ENCODE measurements at places on chromosomes 4 and X.

DNA sequence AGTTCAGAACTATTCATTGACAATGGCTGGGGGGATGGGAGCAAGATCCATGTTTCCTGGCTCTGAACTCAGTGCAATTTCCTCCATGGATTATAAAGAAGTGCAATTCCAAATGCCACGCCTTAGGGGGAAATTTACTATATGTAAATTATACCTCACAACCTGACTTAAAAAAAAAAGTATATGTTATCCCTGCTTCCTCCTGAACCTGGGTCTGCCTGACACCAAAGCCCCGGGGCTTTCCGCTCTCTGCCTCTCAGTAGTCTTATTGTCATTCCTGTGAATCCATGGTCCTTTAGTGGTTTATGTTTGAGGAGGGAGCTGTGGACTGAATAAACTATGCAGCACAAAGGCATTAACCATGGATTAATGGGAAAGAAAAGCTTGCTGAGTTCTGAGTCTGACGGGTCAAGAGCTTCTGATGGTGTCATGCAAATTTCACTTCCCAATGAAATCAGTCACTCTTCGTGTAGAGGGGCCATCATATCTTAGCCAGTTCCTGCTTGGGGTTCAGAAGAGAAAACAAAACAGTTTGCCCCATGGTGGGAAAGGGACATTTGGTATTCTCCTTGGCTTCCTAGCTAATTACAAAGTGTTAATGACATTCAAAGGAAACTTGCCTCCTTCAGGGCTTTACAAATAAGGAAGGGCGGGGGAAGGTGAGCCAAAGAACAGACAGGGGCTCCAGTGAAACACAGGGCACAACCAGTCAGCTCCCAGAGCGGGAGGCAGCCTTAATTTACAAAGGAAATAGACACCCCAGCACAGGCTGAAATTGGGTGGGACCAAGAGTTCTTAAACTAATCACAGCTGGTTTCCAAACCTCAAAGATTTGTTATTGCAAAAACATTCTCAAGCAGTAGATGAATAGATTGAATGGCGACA, 14.3 kb downstream of the FAM9C start:
- DNase-seq = no peak

DNA sequence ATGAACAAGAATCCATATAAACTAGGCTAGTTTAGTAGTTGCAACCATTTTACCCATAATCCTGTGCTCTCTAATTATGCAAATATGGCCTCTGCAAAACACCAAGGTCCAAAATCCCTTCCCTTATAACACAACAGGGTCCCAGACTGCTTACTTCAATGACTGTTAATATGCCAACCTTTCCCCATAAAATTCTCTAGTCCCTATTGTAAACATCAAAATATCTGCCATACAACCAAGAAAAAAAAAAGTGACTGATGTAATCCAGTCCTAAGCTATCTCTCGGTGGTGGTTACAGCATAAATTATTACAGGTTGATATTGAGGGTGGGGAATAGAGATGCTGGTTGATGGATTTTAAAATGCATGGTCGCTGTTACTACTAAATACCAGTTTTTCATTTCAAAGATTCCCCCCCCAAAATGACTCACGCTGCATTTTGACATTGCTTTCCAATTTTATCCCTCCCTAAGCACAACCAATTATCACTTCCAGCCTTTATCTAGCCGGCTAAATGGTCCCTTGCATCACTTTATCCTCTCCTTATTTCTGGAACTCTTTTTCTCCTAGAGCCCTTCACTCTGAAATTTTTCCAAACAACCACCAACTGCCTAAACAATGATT, 44.8 kb downstream of the TSPAN5 start:
- no peak for DNase-seq

- DNase-seq = no peak
Observed at GRCh38 chrX:136397001-136397400, 90.7 kb upstream of the BRS3 start.

DNA sequence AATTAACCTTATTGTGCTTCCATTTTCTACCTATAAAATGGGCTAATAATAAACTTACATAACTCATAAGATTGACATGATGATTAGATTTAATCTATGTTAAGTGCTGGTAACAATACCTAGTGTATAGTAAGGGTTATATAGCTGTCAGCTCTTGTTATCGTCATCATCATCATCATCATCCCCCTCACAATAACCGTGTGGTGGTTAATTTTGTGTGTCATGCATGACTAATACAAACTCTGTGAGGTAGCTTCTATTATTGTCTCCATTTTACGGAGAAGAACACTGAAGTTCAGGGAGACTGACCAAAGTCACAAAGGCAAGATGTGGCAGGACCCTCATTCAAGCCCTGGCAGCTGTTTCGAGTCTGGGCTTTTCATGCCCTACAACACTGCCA, 211.3 kb downstream of the PALLD start:
- no peak for DNase-seq

DNA sequence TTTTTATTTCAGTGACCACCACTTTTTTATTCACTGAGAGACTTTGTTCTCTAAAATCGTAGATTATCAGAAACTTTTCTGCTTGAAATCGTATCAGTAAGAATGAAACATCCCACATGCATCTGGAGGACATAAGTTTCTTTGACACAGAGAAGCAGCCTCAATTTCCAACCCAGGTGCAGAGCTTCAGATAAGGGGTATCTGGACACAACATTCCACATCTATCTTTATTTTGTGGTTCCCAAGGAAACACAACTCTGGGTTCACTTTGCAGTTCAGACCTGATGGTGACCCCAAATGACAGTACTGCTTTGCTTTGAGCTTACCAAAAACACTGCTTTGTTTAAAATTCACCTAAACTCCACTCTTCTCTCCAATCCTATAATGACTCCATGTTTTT, 1.3 kb upstream of the CLCN5 start:
- DNase-seq = no peak

GRCh38 chr4:3465698-3466671, 2.9 kb downstream of the DOK7 start:
- DNase-seq = no peak

DNA sequence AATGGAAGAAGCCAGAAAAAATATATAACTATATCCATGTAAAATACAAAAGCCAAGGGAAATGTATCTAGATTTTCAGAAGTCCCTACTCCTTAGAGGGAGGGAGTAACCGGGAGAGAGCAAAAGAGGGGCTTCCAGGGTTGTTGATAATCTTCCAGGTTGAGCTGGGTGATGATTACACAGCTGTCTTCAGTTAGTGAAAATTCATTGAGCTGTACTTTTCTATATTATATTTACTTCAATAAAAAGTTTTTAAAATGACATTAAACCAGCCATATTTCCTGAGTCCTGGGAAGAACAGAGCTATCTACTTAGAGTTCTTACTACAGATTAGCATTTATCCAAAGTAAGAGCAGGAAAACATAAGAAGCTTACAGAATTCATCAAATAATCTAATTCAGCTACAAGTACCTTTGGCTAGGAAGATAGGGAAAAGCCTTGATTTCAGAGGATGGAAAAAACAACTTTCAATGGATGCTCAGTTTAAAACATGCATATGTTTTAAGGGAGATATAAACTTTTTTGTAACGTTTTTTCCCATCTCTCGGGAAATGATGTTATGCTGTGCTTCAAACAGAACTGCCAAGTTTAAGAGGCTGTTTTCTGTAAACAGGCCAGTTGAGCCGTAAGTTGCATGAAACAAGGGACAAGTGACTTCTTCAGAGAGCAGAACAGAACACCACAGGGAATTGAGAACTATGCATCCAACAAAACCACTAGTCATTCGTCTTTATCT, 204.6 kb downstream of the SCFD2 start:
- no peak for DNase-seq

DNA sequence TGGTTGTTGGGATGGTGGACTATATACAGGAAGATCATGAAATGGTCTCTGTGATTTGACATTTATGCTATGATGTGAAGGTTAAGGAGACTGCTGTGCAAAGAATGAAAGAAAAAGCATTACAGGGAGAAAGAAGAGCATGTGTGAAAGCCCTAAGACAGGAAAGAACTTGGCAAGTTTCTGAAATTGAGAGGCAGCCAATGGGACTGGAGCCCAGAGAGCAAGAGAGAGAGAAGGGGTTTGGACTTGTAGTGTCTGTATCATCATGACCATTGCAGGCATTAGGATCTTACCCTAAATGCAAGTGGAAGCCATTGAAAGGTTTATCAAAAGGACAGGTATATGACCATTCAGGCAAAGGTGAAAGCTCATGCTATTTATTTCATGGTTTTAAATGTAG, 147.1 kb downstream of the NAA11 start:
- DNase-seq = no peak

GRCh38 chr4:10050261-10050661, 29.0 kb upstream of the SLC2A9 start:
- no peak for DNase-seq

- DNase-seq = no peak
Observed at GRCh38 chr4:1115528-1116293, 2.3 kb upstream of the RNF212 start.

- DNase-seq = no peak
Observed at GRCh38 chr4:175641024-175641423, 171.0 kb downstream of the GPM6A start.

- no peak for DNase-seq
Observed at GRCh38 chr4:146498291-146498690, 23.4 kb downstream of the SLC10A7 start.

- DNase-seq = no peak
Observed at GRCh38 chrX:48972220-48973164, 848 bp upstream of the KCND1 start.

DNA sequence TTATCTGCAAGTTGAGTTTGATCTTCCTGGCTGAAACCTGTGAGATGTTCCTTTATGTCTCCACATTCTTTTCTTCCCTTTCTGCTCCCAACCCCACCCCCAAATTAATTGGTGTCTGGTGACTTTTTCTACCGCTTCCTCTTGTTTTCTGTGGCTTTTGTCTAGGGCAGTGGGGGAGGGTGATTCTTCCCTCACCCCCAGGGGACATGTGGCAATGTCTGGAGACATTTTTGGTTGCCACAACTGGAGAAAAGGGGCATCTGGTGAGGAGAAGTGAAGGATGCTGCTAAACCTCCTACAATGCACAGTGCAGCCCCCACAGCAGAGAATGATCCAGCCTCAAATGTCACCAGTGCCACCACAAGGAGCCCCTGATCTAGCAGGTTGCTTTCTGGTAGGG, 152.9 kb downstream of the NHS start:
- no peak for DNase-seq

DNA sequence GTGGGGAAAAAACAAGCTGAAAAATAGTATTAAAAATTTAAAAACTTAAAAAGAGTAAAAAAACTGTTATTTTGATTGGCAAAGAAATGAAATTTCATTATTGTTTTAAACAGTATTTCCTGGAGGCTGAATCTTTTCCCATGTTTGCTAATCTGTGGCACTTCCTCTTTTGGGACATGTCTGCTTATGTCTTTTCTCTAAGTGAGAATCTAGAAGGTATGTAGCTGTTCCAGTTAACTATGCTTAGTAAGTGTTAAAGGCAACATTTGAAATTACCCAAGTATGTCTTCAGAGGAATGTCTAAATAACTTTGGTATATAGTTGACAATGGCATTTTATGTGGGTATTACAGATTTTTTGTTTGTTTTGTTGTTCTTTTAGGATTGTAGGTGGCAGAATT, 81.6 kb upstream of the TBC1D9 start:
- no peak for DNase-seq

- DNase-seq = no peak
Observed at GRCh38 chr4:154626793-154627484, 14.5 kb upstream of the FGG start.

DNA sequence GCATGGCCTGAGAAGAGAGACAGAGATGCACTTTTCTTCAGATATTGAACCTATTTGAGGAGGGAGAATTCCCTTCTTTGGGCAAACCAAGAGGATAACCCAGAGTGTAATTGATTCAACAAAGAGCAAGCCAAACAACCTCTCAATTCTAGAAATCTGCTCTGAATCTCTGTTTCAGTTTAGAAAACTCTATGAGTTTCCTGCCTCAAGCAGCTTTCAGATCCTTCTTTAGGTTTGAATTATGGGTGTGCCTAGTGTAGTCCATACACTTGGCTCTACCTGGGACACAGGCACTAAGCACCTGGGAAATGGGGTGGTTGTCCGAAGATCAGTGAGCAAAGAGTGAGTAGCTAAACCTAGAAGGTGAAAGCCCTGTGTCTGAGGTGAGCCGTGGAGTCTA, 52.0 kb upstream of the MTMR8 start:
- DNase-seq = no peak

DNA sequence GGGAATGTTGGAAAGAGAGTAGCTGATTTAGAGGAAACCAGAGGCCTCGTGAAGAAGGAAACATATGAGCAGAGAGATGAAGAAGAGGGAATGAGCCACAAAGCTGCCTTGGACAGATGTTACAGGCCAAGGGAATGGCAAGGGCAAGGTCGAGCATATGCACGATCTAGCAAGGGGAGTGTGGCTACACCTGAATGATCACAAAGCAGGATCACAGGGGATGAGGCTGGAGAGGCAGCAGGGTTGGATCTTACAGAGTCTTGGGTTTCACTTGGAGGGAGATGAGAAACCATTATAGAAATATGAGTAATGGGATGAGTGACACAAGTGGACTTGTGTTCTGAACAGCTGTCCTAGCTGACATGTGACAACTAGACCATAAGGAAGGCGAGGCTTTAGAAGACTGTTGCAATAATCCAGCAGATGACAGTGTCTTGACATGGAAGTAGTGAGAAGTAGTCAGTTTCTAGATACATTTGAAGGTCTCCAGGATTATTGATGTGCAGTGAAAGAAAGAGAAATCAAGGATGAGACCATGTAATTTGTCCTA, 58.7 kb downstream of the RASGEF1B start:
- DNase-seq = no peak

DNA sequence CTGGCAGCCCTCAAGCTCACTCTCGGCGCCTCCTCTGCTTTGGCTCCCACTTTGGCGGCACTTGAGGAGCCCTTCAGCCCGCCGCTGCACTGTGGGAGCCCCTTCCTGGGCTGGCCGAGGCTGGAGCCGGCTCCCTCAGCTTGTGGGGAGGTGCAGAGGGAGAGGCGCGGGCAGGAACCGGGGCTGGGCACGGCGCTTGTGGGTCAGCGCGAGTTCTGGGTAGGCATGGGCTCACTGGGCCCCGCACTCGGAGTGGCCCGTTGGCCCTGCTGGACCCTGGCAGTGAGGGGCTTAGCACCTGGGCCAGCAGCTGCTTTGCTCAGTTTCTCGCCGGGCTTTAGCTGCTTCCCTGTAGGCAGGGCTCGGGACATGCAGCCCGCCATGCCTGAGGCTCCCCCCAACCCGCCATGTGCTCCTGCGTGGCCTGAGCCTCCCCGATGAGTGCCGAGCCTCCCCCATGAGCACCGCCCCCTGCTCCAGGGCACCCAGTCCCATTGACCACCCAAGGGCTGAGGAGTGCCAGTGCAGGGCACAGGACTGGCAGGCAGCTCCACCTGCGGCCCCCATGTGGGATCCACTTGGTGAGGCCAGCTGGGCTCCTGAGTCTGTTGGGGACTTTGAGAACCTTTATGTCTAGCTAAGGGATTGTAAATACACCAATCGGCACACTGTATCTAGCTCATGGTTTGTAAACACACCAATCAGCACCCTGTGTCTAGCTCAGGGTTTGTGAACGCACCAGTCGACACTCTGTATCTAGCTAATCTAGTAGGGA, 101.5 kb upstream of the DRD5 start:
- no peak for DNase-seq
